ENCODE measurements at places on chromosomes 7 and 10. TPM values are rescaled to one million over a fixed set of nuclear protein-coding genes. Genes with fewer than 3 reads are reported as not detected.

GRCh38 chr10:63208986-63209385 is 75.9 kb downstream of the NRBF2 start:
- peak; percentile 64 for DNase-seq

DNA sequence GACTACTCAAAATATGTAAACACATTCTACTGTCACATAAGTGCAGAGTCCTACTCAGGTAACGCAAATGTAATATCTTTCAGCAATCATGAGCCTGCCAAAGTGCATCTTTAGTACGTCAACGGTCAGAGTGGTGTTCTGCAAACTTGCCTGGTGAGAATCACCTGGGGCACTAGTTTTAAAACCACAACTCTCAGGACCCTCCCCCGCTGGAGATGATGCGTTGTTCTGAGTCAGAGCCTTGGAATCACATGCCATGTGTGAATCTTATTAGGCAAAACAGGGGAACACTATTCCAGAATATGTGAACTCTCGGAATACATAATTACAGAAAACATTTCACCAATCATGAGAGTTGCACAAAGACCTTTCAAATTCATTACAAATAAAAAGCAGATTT is 115.7 kb downstream of the TPK1 start:
- DNase-seq: peak; percentile 56

DNA sequence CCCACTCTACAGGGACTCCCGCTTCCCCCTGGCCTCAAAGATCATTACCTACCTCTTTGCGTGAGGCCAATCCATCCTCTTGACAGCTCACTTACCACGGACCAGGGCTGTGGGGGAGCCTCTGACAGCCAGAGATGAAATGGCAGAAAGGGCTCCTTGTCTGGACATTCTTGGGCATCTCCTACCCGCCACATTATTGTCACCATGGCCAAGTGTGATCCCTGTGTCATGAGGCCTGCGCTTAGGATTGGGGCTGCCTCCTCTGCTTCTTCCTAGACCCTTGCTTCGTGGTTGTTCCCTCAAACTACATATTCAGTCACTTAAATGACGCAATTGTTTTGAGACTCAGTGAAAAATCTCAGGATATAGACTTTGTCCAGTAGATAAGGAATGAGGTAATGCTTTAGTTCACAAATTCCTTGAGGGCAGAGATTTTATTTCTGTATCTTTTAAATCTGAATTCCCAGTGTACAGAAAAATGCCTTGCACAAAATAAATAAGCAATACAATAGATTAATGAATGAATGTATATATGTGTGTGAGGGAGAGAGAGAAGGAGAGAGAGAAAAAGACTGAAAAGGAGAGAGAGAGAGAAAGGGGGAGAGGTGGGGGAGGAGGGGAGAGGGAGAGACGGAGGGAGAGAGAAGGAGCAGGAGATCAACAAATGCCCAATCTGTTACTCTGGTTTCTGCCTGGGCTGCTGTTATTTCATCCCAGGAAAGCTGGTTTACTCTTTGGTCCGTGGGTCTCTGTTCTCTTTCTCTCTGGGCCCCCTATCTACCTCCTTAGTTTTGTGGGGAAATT is 159.0 kb downstream of the PLXNA4 start:
- DNase-seq: no peak

- peak; percentile 51 for DNase-seq
Measured at GRCh38 chr7:112199035-112199655, 7.1 kb downstream of the DOCK4 start.

DNA sequence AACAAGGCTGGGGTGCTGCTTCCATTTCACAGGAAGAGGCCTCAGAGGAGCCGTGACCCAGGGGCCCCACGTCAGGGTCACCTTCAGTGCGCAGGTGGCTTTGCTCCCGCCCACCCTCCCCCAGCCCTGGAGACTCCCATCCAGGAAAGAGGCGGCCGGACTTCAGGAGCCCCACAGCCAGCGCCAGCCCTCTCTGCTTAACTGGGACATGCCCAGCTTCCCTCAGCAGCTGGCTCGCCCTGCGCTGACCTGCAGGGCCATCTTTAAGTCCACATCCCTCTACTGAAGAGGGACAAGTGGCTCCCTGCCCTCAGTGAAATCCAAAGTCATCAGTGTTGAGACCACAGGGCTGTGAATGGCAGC is 141.9 kb upstream of the PPP2R2D start:
- no peak for DNase-seq

- no peak for DNase-seq
Measured at GRCh38 chr10:45198486-45199204, 116.8 kb downstream of the OR13A1 start.

GRCh38 chr7:96532428-96532935 is 177.2 kb downstream of the SEM1 start:
- DNase-seq: no peak

GRCh38 chr10:117477211-117477947 is 65.2 kb upstream of the EMX2 start:
- DNase-seq: no peak

DNA sequence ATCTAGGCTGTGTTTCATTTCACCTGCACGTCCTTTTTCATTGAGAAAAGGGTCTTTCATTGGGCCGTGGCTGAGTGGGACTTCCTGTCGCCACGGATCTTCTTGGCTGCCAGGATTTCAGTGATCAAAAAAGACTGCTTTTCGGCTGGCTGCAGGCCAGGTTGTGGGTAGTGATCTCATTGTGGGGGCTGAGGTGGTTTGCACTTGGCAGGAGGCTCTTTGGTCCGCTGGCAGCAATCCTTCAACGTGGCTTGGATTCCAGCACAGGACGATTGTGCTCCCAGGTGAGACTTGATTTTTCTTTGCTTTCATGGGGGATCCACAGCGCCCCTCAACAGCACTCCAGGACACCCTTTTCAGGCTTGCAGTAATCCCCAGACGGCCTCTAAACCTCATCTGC is 29.0 kb upstream of the ZNF273 start:
- peak; percentile 80 for DNase-seq

DNA sequence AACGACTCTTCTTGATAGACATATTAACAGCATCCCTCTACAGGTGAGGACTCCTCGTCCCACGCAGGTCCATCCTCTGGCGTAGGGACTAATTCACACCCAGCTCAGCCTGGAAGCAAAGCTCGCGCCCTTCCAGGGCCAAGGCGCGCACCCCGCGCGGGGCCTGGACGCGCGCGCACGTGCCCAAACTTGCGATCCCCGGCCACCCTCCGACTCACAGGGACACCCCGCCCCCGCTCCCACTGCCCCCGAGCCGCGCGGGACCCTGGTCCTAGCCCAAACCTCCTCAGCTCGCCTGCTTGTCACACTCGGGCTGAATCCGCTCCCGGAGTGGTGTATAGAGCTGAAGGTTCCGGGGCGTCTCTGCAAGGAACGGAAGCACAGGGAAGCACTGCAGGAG is 76.9 kb downstream of the ZNF248 start:
- no peak for DNase-seq

The ADO gene
- total RNA-seq: 29.8 TPM

The SPACDR gene
- not detected for total RNA-seq

The PIK3CG gene
- total RNA-seq: not detected

The CYREN gene
- 62.2 TPM for total RNA-seq

The DOCK1 gene
- total RNA-seq: 22.2 TPM

The CARD11 gene
- total RNA-seq: 2.2 TPM

The ZNF92 gene
- 16.0 TPM for total RNA-seq
